DMS 273 treated with DMSO at 0.1 percent for 48 hours (cell line): ENCODE measurements at places on chromosomes 1 and 21.

DNA sequence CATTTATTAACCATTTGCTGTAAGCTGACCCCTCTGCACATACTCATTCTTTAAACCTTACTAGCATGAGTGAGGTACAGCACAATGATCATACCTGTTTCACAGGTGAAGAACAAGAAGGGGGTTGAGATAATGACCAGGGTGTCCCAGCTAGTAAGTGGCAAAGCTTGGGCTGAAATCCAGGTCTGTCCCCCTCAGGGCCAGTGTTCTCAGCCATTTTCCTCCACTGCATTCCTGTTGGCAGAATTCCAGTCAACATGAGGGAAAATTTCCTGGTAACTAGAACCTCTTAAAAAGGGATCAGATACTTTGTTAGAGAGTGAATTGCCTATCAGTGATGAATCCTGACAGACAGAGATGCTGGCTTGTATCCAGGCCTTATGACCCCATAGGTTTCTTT lies 48.1 kb downstream of the SPATA46 start:
- no peak for DNase-seq

DNA sequence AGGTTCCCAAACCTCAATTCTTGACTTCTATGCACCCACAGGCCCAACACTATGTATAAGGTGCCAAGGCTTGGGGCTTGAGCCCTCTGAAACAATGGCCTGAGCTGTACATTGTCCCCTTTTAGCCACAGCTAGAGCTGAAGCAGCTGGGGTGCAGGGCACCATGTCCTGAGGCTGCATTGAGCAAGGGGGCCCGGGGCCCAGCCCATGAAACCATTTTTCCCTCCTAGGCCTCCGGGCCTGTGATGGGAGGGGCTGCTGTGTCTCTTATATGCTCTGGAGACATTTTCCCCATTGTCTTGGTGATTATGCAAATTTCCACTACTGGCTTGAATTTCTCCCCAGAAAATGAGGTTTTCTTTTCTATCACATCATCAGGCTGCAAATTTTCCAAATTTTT lies 155.5 kb downstream of the FASLG start:
- no peak for DNase-seq

DNA sequence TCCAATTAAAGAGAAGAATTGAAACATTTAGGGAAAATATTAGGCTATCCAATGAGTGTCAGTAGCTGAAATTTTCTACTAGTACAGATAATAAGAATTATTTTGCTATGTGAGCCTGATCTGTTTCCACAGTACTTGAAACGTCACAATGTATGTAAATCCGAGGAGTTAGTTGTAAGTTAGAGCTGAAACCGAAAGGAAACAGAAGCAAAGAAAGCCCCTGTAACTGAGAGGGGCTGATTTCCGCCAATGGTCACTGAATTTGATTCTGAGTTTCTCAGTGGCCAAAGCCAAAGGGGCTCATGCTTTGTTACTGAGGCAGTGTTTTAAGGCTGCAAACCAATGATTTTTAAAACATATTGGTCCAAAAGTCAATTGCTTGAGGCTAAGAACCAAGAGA lies 168.3 kb upstream of the DUSP10 start:
- no peak for DNase-seq

DNA sequence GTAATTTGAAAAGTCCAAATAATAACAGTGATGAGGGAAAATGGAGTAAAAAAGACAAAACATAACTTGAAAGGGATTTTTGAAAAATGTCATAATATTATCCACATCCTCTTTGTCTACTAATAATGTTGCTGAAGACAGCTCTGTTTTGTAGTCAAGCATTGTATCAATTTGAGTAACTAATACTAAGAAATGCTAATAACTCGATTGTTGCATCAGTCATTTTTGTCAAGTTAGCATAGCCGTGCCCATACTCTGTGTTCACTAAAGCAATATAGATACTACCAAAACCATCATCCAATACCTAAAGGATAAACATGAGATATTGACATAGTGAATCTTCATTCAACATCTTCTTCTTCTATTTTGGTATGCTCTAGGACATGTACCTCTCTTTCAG lies 17.3 kb downstream of the PDC start:
- DNase-seq = no peak

DNA sequence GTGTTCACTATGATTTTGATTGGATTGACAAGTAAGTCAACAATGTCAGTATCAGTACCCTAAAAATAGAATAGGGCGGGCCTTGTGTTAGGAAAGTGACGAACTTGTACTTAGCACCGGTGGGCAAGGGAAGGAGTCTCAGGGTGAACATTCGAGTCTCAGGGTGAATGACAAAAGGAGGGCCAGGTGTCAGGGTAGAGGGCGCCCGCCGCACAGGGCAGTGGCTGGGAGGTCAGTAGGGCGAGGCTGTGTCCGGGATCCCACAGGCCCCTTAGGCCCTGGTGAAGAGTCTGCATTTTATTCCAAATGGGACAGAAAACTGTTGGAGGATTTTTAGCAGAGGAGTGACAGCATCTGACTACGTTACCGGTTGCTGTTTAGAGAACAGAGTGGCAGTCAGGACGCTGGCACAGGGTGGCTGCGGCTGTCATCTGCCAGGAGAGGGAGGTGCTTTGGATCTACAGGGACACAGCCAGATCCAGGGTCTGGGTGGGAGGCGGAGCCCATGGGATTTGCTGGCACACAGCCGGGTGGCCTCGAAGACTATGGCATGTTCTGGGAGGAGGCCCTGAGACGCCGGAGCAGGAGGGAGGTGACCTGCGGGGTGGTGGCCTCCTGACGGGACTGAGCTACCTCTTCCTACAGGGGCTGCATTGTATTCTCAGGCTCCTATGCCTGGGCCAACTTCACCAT lies 11.0 kb downstream of the AGTRAP start:
- no peak for DNase-seq

GRCh38 chr1:224851848-224852261 lies 77.6 kb upstream of the DNAH14 start:
- no peak for DNase-seq

DNA sequence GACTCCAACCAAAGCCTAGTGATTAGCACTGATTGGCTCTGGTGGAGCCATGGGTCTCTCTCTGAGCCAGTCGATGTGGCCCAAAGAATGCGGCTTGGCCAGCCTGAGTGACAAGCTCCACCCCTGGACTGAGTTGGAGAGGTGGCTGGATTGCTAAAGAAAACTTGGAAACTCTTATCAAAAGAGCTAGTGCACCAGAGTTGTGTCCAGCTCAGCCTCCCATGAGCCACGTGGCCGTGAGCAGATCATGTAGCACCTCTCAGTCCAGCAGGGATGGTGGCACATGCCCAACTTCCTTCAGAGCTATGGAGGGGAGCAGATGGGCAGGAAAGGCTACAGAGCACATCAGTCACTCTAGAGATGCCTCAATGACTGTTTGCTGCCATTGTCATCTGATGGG lies 142.8 kb upstream of the VAMP3 start:
- no peak for DNase-seq

DNA sequence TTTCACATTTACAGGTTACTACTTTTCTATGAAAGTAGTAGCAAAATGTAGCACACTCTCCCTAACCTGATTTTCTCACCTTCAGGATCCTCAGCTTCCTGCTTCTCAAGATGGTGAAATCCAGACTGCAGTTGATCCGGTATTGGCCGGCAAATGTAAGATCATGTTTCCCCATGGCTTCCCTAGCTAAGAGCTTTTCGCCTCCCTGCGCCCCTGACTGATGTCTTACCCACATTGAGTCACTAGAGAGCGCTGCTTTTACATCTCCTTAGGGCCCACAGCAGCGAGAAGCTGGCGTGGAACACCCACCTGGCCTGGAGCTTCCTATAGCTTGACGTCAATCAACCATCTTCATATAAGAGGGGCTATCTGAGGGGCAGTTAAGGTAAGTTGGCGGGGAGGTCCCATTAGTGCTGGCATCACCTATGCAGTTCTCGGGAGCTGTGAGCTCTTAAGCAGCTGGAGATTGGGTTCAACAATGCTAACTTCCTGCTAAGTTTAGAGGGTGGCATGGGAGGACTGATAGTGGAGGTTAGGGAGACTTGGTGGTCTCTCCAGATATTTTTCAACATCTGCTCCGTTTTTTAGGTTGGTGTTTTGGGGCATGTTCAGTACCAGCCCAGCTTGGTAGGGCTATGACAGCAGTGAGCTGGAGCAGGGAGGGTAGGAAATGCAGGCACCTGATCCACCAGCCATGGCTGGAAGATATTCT lies 5.5 kb downstream of the PTPN7 start:
- peak; percentile 69 for DNase-seq

- DNase-seq = no peak
Observed at GRCh38 chr1:43531107-43531905, 623 bp downstream of the PTPRF start.

- no peak for DNase-seq
Observed at GRCh38 chr21:37535672-37536071, 169.1 kb downstream of the DYRK1A start.

DNA sequence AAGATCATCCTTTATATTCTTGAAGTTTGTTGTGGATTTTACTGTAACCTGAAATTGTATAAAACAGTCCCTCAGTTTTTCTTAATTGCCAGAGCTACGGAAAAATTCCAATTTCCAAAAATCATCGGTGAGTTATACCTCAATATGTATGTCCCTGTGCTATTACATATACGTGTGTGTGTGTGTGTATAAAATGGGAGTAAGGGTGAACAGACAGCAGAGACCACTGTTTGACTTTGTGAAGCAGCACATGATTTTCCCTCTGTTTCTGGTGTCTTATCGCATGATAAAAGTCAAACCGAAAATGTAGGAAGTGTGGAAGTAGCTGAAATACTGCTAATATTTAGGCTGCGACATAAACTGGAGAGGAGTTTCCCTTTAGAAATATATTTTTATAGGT lies 1.2 kb downstream of the OR2T1 start:
- DNase-seq = no peak

DNA sequence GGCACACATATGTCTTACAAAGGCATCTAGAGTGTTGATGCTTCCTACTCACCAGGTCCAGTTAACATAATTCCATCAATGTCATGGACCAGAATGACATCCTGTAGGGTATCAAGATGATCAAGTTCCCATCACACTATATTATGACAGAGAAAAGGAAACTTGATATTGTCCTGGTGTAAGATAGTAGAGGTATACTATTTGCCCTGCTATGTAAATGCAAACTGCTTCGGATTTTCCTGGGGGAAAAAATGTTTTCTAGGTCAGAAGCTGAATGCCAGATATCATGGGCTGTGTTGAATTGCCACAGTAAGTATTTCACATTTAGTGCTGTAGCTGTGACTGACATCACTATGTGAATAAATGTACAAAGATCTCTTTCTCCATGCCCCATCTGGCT lies 16.2 kb upstream of the HYI start:
- no peak for DNase-seq

DNA sequence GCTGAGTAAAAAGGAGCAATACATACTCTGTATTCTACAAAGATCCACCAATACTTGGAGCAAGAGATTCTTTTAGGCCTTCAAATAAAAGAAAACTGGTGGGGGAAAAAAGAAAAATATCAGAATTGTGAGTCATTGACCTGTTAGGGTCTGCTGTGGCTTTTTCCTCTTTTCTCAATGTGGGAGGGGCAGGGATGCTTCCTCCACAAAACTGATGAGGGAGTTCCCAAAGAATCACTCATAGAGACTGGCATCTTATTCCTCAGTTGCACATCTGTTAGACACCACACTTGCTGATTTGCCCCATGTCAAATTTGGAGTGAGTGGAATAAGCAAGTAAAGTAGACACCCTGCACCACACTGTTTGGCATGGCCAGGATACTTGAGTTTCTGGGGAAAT lies 16.6 kb downstream of the C1orf141 start:
- DNase-seq = no peak

DNA sequence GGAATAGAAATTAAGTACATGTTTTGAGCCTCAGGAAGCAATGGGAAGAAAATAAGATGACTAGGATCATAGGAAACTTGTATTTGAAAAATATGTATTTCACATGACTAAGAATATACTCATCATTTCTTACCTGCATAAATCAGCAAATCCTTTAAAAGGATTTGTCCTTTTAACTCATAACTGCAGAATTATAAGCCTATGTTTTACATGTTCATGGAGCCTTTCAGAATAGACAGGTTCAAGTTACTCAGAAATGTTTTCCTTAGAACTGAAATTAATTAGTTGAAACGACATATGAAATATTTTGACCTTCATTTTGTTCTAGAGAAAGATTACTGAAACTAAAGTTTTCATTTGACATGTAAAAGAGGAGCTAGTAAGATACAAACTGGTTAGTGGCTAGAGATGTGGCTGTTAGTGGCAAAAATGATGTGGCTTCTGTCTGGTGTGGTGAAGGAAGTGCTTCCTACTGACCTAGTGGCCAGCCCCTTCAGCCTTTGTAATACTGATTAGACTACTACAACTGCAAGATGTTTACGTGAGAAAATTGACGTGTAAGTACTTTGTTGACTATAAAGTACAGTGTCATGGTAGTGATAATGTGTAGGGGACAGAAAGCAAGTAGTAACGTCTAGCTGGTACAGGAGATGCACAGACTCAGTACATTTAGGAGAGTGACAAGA lies 54.7 kb downstream of the PACC1 start:
- no peak for DNase-seq

- no peak for DNase-seq
Observed at GRCh38 chr1:44681905-44682882, 7.7 kb downstream of the ARMH1 start.

- DNase-seq = no peak
Observed at GRCh38 chr1:119004129-119004527, 16.0 kb upstream of the TBX15 start.
